ENCODE measurements at places on chromosomes 12 and 14.

DNA sequence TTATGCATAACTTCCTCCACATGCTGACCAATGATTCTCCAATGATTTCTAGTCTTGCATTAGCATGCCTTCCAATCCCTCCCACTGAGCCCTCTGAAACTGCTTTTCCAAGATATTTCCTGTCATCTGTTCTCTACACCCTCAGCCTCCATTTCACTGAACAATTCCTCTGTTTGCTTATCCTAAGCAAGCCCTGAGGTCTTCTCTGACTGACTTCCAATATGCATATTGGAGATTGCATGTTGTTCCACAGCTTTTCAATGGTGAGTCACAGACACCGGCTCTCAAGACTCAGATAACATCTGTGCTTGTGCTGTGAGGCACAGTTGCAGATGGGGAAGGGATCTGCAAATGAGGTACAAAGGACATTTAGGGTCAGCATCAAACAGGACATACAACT is 141.0 kb downstream of the SLC16A7 start:
- no peaks in the 10 kb centered on the region for H3K4me1 ChIP-seq
- H3K36me3 ChIP-seq = peaks cover 27% of the 10 kb centered on the region
- H3K27me3 ChIP-seq = no peaks in the 10 kb centered on the region
- no peak overlapping the region for H3K27ac ChIP-seq
- H3K4me3 ChIP-seq = no peak overlapping the region

- peak; percentile 81 for ATAC-seq
- H3K27ac ChIP-seq = no peak overlapping the region
- peaks cover 24% of the 10 kb centered on the region for H3K27me3 ChIP-seq
Measured at GRCh38 chr12:29427964-29428363, 47.0 kb upstream of the ERGIC2 start.

- no peaks in the 10 kb centered on the region for H3K36me3 ChIP-seq
- no peaks in the 10 kb centered on the region for H3K27me3 ChIP-seq
- peaks cover 68% of the 10 kb centered on the region for H3K4me1 ChIP-seq
- peak overlapping the region; percentile 87 for H3K27ac ChIP-seq
- ATAC-seq = peak; percentile 73
Measured at GRCh38 chr12:123089140-123089539, 61.8 kb downstream of the PITPNM2 start.

- peaks cover 96% of the 10 kb centered on the region for H3K4me1 ChIP-seq
- peak overlapping the region; percentile 99 for H3K27ac ChIP-seq
- no peak for ATAC-seq
Measured at GRCh38 chr12:11723993-11724392, 74.5 kb downstream of the ETV6 start.

Measured in stimulated activated memory B cell treated with anti-CD40 and anti-IgM and Interleukin-4, amounts not matched to agents 10 μg/mL and 1 μg/mL and 100 μg/mL, for 72 hours (primary cell).